ENCODE measurements at places on chromosomes 4 and X.

GRCh38 chr4:55610381-55610780 is 18.3 kb upstream of the PDCL2 start:
- DNase-seq: no peak

DNA sequence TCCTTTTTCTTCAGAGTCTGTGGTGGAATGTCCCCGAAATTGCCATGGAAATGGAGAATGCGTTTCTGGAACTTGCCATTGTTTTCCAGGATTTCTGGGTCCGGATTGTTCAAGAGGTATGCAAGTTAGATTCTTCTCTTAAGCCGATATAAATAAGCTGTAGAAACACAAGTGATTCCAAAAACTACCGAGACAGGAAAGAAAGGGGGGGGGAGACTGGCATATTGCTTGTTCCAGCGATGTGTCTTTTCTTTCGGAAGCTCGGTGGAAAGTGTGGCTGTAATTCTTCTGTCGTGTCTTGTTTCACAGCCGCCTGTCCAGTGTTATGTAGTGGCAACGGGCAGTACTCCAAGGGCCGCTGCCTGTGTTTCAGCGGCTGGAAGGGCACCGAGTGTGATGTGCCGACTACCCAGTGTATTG is 236.9 kb downstream of the DCTD start:
- DNase-seq: no peak

DNA sequence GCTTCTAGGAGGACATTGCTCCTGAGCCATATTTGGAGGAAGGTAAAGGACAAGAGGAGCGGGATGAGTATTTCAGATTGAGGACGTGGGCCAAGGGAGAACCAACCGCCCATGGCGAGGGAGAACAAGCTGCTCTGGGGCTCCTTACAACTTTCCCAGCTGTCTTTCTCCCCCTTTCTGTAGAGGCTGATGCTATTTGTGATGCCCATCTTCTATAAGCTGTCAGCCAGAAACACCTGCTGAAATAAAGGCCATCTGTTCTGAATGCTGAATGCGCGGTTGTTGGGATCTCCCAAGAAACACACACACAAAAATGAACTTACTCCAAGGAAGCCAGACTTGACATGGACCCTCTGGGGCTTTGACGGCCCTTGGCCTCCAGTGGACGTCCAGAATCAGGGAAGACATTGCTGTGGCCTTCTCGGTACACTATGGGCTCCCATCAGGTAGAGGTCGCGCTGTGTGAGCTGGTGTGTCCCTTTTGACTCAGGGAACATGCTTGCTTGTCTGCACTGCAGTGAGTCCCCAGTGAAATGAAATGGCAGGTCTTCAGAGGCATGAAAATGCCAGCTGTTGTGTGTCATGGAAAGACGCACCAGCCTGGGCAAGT is 30.9 kb downstream of the RWDD4 start:
- no peak for DNase-seq

GRCh38 chr4:88315460-88316017 is 31.2 kb upstream of the PPM1K start:
- no peak for DNase-seq

- no peak for DNase-seq
Observed at GRCh38 chr4:137703195-137703594, 170.9 kb upstream of the PCDH18 start.

DNA sequence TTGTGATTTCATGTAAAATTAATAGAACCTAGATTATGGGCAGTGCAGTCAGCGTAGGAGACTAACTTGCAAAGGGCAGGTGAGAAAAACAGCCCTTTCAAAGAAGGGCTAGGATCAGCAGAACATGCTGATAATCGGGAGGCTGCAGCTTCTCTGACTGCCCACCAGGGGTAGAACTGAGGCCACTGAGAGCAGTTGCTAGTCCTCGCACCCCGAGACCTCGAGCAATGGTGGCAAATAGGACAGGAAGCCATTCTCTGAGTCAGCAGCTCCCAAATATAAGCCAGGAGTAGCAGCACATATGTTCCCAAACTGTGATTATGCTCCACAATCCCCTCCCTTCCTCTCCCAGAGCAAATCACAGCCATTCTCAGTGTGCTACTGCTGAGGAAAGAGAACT is 186.5 kb downstream of the MSL3 start:
- no peak for DNase-seq

DNA sequence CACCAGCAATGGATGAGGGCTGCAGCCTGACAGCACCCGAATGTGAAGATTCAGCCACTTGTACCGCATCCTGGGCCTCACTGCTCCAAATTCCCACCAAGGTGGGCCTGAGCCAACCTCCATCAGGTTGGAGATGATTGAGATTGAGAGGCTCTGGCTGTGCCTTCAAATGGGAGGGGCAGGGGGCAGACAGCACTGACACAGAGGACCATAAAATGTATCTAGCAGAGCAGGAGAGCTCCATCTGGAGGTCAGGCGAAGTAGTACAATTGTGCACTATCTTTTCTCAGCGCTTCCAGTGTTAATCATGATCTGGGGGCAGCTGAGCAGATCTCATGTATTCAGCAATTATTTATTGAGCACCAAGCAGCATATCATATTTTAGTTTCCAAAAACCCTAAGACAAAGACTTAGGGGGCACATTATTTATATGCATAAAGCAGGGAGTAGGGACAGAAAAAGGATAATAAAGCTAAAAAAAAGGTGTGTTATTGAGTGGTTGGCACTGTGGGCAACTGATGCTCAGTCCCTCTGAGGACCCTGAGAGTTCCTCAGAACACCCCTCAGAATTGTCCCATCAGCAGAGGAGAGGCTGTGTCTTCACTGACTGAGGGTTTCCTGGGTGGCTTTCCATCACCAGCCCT is 31.6 kb upstream of the C1QTNF7 start:
- no peak for DNase-seq
